ENCODE measurements at places on chromosomes 16 and 17.

DNA sequence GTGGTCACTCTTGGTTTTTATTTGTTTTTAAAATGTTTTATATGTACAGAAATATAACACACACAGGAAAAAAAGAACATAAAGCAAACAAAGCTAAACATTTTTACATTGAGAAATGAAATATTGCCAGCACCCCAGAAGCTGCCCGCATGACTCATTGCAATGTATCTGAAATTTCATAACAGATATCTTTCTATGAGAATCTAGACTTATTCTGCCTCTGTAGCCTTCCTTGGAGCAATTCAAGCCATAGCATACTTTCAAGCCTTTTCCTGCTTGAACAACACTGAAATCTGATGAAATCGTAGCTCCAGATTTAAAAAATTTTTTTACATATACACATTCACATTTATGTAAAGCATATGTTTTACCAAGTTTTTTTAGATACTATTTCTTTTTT is 86.9 kb downstream of the RBBP6 start:
- DNase-seq: no peak

GRCh38 chr17:45672301-45672700 is 111.8 kb upstream of the CRHR1 start:
- no peak for DNase-seq

- no peak for DNase-seq
These were observed 18.7 kb downstream of the CRISPLD2 start for GRCh38 chr16:84838383-84838948.

DNA sequence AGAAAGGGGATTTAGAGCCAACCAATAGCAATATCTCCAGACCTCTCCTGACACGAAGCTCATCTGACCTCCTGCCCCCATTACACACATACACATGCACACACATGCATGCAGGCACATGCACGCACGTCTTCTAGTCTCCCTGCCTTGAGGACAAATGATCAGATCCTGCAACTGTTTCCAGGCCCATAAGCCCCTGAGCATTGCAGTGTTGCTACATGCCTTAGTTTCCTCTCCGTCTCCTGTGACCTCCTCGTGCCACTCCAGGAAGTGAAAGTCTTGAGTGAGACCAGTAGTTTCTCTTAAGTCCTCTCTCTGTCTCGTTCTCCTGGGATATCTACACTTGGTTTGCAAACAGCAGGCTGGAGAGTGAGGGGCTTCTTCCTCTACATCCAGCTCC is 8.2 kb downstream of the CIITA start:
- no peak for DNase-seq

GRCh38 chr17:5502552-5502951 is 16.2 kb downstream of the MIS12 start:
- no peak for DNase-seq

DNA sequence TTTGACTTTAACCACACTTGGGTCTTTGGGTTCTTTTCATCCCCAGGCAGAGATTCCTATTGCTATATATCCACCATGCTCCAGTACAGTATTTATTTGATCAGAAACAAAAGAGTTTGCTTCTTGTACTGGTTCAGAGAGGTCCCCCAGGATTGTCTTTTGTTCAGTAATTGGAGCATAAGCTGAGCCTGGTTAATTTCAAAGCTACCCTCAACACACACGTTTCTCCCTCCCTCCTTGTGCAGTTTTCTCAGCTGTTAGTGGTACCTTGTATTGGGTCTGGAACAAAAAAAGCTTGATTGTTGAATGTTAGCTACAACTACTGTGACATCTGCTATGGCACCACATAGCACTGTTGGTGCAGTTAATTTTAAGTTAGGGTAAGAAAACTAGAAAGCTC is 50.0 kb downstream of the NUP93 start:
- no peak for DNase-seq

GRCh38 chr16:85483424-85483823 is 129.7 kb upstream of the GSE1 start:
- no peak for DNase-seq

DNA sequence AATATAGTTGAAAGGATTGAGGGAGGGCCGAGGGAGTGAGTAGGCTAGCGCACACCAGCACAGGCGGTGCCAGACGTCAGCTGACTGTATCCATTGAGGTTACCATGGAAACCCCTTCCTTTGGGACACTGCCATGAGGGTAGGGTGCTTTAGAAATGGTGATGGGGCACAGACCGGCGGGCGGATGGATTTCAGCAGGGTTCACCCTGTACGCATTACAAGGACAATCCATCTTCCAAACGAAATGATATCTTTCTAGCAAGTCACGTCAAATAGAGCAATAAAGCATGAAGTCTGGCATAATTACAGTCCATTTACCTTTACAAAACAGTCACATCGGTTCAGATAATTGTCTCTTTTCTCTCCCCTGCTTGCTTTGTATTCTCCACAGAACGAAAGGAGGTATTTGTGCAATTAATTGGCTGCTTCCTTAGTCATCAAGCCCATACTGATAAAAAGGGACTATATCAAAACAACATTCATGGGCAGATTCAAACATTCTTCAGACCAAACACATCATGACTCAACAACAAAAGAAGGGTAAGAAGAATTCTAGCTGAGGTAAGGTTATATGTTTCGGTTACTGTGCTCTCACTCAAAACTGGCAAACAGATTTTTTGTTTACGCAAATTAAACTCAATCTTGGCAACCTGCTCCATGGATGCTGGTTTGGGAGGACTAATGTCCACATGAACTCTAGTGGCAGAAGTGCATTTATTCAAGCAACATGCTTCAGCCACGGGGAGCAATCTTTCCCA is 140.6 kb downstream of the CDK5R1 start:
- no peak for DNase-seq

DNA sequence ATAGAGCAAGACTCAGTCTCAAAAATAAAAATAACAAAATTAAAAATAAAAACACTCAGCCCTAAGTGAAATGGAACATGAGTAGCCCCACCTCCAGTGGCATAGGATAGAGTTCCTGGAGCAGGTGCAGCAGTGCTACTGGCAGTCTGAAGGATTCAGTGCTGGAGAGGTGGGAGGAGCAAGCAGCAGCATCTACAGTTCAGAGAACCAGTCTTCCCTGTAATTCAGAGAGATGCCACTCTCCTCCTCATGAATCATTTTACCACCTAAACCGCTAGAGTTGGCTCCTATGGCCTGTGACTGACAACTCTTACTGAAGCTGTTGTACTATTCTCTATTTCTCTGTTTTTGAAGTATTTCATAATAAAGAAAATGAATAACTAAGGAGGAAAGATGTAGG is 56.0 kb upstream of the SMURF2 start:
- no peak for DNase-seq

DNA sequence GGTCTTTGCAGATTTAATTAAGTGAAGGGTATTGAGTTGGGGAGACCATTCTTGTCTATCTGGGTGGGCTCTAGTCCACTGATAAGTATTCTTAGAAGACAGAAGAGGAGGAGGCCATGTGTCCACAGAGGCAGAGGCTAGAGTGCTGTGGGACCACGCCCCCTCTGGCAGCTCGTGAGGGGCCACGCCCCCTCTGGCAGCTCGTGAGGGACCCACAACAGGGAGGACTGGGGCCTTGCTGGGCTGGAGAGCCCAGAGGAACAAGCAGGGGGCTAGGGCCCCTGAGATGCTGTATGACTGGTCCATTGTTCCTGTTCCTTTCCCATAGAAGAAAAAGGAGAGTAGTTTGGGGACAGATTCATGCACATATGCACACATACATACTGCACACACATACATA is 106.8 kb downstream of the METRNL start:
- no peak for DNase-seq

DNA sequence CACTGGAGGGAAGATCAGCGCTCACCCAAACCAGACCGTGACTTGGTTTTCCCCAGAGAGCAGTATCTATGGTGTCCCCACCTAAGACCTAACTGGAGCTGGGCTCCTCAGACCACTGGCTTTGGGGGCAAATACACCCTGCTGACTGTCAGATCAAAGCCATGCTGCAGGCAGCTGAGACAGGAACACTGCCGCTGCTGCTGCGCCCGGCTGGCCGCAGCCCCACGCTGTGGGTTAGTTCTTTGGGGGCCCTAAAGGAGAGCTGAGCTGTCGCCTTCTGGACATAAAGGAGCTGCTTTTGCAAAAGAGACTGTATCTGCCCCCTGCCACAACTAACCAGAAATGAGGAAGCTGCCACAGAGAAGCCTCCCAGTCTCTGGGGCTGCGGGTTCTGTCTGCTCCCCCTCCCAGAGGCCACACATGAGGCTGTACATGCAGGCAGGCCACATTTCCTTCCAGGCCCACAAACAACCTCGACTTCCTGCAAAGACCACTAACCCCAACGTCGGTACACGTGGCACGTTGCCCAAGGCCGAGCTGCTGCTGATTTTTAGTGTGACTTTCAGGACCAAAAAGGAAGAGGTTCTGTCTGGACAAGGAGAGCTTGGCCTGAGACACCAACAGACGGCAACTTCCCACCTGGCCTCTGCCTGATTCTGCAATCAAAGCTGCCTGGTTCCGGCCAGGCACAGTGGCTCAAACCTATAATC is 18.2 kb upstream of the ABR start:
- no peak for DNase-seq

GRCh38 chr17:50529849-50530248 is 2.7 kb upstream of the EPN3 start:
- no peak for DNase-seq

DNA sequence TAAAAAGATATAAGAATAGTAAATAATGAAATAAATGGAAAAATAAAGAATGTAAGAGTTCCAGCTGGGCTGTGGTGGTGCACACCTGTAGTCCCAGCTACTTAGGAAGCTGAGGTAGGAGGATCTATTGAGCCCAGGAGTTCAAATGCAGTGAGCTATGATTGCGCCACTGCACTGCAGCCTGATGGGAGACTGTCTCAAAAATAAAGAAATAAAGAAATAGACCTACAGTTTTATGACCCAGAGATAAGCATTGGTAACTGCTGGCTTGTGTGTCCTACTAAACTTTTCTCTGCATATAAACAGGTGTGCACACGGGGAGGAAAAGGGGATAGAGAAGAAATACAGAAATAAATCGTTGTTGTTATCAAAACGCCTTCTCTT is 7.8 kb upstream of the PDP2 start:
- no peak for DNase-seq

DNA sequence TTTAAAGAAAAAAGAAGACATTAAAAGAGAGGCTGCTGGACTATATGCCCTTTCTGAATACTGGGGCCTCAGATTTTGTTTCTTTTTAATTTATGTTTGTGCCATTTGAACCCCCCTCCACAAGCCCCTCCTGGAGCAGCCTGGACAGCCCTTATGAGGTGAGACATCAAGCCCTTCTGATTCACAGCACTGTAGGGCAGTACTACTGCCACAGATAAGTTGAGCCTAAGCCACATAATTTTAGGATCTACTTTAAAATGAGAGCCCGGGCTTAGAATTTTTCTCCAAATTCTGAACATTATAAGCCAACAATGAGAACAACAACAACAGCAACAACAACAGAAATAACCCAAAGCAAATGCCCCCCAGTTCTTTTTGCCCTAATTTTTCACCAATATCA is 256.9 kb upstream of the SALL1 start:
- no peak for DNase-seq

DNA sequence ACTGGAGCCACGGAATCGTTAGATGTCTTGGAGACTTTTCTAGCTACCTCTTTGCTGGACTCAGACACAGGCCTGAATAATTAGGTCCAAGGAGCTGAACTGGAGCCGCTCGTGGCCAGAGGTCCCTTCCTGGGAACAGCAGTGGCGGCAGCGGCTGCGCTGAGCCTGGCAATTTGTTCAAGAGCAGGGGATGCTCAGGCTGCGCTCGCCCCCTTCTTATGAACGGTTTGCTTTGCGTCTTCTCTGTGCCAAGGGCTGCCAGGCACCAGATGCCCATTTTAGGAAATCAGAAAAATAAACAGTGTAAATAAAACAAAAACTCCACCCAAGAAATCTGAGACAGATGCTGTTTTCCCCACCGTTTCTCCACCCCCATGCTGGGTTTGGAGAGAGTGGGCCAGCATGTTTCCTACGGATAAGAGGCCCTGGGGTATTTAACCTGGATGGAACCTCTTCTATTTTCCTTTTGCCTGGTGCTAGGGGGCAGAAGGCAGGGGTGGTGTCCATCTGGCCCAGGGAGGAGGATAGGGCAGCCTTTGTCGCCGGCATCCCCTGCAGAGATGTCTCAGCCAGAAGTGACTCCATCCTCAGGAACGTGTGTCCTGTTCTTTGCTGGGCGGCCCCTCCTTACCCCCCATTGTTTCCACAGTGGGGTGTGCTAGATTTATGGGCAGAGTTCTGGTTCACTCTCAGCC is 163.4 kb downstream of the SEC14L1 start:
- no peak for DNase-seq

- DNase-seq: no peak
These were observed 64.1 kb downstream of the TIMM22 start for GRCh38 chr17:1060991-1061390.

DNA sequence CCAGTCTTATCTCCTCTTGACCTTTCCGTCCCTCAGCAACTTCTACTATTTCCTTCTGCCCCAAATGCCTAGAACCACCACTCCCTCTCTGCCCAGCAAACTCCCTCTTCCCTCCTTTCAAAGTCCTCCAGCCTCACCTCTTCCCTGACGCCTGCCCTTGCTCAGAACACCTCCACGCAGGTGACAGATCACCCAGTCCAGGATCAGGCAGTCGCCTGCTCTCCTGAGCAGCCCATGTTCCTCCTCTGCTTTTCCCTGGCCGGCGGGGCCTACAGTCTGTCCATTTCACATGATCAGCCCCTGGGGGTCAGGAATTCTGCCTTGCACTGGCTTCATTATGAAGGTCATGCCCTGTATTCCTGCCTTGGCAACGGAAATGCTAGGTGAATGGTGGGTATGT is 422 bp downstream of the CD300LF start:
- no peak for DNase-seq

DNA sequence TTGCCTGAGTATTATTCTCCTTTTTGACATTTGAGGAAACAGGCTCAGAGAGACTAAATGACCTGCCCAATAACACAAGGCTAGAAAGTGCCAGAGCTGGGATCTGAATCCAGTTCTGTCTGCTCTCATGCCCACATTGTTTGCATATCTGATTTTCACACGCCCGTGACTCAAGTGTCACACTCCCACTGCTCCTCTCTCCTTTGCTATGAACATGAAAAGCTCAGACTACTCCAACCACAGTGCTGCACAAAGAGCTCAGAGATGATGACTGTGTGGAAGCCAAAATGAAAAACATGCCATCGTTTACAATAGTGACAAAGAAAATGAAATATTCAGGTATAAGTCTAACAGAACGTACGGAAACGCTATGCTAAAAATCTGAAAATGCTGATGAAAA is 107.9 kb downstream of the SMG6 start:
- no peak for DNase-seq
